ENCODE measurements at places on chromosomes 11 and 22.
A peak's percentile ranks its signal among the peaks of the same experiment; 100 is the strongest.

DNA sequence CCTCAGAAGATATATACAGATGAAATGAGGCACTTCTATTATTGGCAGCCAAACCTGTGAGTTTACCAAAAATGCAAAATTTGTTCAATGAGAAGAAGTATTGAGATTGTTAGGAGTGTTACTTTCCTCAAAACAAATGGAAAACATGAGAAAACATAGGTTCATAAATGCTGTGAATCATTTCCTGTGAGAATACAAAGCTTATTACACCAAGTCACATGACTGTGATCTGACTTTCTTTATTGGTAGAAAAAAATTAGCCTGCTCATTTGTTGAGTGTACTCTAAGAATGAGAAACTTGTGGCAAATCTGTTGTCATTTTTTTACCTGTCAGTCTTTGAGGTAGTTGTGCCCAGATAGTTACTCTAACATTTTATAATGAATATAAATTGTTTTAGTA is 215.1 kb downstream of the TMEM135 start:
- no peak for DNase-seq

- DNase-seq: no peak
Observed at GRCh38 chr11:103709371-103709770, 327.1 kb upstream of the DDI1 start.

- no peak for DNase-seq
Observed at GRCh38 chr11:3190600-3190999, 25.5 kb upstream of the OSBPL5 start.

DNA sequence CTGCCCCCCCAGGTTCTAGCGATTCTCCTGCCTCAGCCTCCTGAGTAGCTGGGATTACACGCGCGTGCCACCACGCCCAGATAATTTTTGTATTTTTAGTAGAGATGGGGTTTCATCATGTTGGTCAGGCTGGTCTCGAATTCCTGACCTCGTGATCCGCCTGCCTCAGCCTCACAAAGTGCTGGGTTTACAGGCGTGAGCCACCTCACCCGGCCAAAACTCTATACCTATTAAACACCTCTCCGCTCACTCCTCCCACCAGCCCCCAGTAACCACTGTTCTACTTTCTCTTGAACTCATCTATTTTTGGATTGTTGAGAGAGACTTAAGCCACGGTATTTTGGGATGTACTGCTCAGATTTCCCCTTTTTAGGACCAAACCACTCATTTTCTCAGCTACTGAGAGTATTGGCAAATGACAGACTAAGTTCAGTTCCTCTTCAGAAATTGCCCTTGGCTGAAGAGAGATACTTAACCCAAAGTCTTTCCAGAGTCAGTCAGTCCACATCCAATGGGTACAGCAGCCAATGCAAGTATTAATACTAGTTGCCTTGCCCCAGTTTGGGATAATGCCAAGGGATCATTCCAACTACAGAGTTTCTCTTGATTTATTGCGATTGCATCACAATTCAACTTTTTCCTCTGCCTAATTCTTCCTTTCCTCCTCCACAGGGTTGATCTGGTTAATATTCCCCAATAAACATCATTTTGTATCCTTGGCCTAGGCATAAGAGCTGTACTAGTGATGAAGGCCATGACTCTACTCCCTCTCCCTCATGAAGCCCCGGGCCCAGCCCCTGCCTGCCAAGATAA is 36.8 kb upstream of the CSTF3 start:
- no peak for DNase-seq

DNA sequence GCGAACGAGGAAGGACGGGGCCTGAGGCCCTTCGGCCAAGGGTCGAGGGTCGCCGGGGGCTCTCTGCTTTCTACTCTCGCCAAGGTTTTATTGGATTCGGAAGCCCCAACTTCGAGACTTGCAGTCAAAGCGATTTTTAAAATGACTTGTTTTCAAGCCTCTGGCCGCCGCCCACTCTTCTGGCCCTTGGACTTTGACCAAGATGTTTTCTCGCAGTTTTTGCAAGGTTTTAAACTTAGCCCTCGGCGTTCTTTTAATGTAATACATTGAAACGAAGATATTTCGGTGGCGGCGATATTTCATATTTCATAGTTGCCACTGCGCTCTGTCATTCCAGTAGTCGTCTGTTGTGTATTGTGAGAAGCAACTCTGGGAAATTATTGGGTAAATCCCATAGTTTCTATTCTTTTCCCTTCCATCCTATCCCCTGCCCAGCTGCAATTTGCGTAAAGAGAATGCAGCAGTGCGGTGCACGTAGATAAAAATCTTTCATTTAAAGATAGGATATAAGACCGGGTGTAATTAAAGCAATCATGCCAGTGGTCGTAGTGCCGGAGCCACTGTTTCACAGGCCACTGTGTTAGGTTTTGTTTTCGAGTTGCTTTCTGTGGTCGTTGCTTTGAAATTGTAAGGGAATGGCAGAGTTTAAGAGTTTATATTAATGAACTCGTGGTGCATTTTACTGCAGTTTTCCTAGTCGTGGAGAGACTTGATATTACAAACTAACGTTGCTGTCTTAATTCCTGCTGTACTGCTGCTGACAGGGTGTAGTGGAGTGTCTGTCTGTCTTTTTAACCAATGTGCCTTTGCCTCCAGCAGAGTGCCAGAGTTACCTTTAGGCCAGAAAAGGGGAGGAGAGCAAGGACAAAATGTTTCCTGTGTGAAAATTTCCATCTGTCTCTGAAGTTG is 702 bp downstream of the BIRC2 start:
- DNase-seq: no peak

- DNase-seq: no peak
Observed at GRCh38 chr11:112963368-112963955, 2.2 kb downstream of the NCAM1 start.

DNA sequence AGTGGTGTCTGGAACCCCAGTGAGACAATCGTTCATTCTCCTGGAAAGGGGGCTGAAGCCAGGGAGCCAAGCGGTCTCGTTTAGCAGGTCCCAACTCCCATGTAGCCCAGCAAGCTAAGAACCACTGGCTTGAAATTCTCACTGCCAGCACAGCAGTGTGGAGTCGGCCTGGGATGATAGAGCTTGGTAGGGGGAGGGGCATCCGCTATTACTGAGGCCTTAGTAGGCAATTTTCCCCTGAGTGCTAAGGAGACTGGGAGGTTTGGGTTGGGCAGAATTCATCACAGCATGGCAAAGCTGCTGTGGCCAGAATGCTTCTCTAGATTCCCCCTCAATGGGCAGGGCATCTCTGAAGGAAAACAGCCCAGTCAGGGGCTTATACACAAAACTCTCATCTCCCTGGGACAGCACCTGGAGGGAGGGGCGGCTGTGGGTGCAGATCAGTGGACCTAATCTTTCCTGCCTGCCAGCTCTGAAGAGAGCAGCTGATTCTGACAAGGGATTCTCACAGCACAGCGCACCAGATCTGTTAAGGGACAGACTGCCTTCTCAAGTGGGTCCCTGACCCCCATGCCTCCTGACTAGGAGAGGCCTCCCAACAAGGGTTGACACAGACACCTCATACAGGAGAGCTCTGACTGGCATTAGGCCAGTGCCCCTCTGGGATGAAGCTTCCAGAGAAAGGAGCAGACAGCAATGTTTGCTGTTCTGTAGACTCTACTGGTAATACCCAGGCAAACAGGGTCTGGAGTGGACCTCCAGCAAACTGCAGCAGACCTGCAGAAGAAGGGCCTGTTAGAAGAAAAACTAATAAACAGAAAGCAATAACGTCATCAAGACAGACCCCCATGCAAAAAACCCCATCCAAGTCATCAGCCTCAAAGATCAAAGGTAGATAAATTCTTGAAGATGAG is 14.8 kb downstream of the OR52M1 start:
- no peak for DNase-seq

- DNase-seq: no peak
Observed at GRCh38 chr22:23351321-23351720, 171.0 kb downstream of the BCR start.

DNA sequence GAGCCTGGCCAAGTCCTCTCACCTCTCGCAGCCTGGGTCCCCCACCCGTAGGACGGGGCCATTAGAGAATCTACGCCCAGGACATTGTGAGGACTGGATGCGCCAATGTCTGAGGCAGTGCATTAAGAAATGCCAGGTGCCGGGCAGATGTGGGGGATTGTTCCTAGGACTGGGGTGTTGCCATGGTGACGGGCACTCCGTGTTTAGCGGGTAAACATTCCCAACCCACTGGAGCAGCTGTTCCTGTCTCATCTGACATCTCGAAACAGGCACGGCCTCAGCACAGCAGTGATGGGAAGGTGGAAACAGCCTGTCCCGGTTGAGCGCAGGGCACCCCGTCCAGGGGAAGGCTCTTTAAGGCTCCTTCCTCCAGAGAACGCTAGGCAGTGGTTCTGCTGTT is 99.6 kb upstream of the RTL6 start:
- DNase-seq: no peak

DNA sequence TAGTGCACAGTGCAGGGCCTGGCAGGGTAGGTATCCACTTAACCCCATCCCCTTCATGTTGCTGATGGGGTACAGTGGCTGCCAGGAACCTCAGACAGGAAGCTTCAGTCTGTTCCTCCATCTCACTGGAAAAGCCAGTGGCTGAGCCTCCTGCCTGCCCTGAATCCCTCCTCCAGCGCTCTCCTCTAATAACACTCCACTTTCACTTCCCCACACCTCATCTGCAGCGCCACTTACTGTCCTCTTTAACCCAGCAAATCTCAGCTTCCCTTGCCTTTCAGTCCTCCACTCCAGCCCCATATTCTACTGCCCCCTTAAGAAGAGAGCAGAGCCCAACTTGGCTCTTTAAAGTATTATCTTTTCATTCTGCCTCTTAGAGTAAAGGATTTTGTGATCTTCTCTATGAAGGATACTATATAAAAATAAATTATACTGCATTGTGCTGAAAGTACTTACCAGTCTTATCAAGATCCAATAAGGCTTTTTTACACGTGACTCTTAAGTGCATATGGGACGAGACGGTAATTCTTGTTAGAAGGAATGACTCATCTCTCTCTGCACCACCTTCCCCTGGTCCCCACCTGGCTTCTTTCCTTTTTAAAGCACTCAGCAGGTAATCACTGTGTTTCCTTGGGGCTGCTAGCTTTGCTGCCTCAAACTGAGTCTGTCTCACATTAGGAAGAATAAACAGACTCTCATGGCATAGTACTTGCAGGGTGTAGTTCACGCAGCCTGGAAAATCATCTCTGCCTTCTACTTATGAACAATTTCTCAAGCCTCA is 238.0 kb upstream of the NARS2 start:
- no peak for DNase-seq

- DNase-seq: no peak
Observed at GRCh38 chr11:106656646-106657045, 361.6 kb downstream of the GUCY1A2 start.

- DNase-seq: no peak
Observed at GRCh38 chr11:33988586-33989370, 62.8 kb upstream of the CAPRIN1 start.

DNA sequence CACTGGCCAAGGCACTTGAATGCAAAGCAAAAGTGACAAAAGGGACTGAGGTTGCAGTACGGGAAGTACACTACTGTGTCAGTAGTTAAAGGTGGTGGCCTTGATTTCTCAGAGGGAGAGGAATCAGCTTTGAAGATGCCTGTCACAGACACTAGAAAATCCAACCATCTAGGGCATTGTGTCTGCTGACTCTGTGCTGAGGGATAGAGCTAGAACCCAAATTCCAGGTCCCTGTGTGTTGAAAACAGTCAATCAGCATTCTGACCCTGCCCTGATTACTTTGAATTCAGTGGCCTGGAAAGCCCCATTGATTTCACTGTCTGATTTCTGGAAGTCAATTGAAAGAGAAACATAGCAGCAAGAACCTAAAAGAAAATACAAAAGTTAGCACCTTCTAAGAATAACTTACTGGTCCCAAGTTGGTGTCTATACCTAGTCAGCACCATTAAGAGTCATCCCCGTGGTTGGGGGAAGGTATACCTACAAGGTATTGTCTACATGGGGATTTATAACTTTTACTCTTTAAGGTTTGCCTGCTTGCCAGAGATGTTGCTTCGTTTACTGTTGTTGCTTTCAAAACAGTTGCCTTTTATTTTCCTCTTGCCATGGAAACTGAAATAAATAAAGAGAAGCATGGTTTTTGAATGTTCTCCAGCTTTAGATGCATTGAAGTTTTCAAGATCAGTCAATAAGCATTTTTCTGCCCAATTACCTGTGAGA is 97.3 kb downstream of the PDHX start:
- peak; percentile 63 for DNase-seq

- no peak for DNase-seq
Observed at GRCh38 chr11:118870396-118871343, 13.0 kb upstream of the CXCR5 start.

GRCh38 chr11:128334311-128335044 is 252.9 kb downstream of the ETS1 start:
- DNase-seq: no peak

DNA sequence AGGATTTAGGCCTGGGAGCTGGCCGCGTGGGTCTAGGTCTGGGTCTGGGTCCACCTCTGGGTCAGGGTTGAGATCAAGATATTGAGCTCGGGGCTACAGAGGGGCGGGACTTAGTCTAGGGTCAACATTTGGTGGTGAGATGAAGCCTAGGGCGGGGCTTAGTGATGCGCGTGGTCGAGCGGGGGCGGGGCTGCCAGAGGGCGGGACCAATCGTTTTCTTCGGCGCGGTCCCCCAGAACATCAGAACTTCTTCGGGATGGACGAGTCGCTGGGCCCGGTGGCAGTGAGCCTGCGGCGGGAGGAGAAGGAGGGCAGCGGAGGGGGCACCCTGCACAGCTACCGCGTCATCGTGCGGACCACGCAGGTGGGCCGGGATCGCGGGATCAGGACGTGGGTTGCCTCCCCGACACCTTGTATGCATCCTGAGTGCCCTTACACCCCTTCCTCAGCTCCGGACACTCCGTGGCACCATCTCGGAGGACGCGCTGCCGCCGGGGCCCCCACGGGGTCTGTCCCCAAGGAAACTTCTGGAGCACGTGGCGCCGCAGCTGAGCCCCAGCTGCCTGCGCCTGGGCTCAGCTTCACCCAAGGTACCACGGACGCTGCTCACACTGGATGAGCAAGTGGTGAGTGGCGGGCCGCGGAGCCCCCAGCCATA is 4.2 kb downstream of the SIPA1 start:
- DNase-seq: no peak

- no peak for DNase-seq
Observed at GRCh38 chr22:46464296-46464695, 73.1 kb downstream of the CELSR1 start.

GRCh38 chr11:66479394-66480116 is 679 bp upstream of the DPP3 start:
- DNase-seq: no peak

DNA sequence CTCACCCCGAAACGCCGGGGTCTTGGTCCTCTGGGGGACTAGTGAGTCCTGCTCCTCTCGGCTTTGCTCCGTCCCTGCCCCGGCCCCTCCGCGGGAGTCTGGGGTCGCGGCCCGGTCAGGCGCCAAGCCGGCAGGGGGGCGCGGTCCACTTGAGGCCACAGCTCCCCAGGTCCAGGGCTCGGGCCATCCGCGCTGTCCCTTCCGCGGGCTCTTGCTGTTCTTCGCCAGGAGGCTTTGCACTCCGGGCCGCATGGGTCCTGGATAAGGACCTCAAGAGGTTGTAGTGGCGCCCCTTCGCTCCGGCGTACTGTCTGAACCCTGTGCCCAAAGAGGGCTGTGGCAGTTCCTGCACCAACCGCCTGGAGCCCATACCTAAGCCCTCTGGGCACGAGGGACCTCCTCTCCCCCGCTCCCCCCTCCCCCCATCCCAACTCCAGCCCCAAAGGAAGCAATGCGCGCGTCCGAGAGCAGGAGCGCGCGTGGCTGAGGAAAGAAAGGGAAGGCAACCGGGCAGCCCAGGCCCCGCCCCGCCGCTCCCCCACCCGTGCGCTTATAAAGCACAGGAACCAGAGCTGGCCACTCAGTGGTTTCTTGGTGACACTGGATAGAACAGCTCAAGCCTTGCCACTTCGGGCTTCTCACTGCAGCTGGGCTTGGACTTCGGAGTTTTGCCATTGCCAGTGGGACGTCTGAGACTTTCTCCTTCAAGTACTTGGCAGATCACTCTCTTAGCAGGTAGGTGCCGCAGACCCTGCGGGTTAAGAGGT is at the start of gene ADM:
Gene ADM (plus strand): TSS at position 579 of the 767 bp plus-strand sequence. CDS start 628 bp downstream, outside the sequence.
- DNase-seq: no peak
